ENCODE measurements at places on chromosomes 4 and X.

- DNase-seq: no peak
Measured at GRCh38 chr4:62448911-62449310, 1248.8 kb downstream of the ADGRL3 start.

GRCh38 chr4:18698119-18698883, 676.7 kb upstream of the LCORL start:
- no peak for DNase-seq

DNA sequence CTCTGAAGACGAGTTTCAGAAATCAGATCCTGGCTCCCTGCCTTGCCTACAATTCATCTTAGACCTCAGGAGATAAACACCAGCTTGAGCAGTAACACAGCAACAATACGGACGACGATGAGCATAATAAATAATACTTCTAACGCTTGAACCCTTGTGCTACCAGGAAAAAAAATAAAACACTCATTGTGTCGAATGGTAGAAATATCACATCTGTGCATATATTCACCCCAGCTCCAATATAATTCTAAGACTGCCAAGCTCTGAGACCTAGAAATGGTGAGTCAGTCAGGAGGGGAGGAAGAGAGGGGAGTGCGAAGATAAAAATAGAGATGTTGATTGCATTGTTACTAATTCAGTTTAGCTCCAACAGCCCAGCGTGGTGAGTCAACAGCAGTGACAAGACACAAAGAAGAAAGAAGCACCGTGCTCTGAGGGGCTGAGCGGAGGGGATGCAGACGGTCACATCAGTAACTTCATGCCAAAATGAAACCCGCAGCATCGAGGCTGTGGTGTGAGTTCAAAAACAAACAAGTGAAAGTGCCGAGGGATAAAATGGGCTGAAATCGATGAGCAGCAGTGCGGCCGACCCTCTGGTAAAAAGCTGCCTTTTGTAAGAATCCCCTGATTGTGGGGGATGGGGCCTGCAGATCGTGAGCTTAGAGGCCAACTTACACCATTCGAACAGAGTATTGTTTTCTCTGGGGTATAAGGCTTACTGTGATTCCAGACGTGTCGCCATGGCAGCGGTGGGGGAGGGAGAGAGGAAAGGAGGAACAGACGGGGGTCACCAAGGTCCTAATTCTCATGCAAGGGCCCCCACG, 150.4 kb downstream of the MGST2 start:
- no peak for DNase-seq

DNA sequence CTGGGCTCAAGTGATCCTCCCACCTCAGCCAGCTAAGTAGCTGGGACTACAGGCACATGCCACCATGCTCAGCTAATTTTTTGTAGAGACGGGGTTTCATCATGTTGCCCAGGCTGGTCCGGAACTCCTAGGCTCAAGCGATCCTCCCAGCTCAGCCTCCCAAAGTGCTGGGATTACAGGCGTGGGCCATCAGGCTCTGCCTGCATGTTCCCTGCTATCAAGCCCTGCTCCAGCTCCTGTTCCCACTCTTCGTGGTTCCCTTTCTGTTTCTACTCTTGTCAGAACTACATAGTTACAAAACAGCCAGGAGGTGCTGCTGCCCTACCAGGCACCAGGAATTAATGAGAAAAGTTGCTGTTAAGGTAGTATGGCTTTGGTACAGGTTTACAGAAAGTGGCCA, 8.7 kb downstream of the TIMP1 start:
- DNase-seq: no peak
